ENCODE measurements at places on chromosomes 12 and 14.

DNA sequence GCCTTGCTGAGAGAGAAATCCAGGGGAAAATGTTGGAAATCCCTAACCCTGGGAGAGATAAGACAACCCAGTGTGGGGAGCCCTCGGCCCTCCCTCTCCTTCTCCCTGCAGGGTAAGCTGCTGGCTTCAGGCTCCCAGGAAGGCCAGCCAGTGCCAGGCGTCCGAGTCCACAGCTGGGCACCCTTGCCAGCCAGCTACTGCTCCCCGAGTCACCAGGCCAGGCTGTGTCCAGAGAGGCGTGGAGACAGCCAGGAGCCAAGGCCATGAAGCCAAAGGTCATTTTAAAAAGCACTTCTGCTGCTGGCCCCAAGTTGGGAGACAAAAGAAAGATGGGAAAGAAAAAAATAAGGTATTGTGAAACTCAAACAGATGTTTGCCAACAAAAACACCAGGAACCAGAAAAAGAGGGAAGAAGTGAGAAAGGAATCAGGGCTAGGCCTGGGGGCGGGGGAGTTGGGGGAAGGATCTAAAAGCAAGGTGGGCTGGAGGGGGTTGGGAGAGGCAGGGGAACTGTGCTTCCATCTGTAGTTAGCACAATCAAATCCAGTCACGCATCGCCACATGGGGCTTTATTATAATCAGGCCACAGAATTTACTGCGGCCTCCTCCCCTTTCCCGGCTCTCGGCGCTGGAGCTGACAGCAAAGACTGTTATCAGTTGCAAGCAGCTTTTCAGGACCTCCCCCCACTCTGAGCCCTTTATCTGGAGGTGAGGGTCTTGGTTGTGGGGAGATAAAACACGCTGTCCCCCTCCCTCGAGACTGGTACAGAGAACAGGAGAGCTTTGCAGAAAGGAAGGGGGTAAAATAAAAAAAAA is 33.5 kb downstream of the RBM19 start:
- no peak for DNase-seq

DNA sequence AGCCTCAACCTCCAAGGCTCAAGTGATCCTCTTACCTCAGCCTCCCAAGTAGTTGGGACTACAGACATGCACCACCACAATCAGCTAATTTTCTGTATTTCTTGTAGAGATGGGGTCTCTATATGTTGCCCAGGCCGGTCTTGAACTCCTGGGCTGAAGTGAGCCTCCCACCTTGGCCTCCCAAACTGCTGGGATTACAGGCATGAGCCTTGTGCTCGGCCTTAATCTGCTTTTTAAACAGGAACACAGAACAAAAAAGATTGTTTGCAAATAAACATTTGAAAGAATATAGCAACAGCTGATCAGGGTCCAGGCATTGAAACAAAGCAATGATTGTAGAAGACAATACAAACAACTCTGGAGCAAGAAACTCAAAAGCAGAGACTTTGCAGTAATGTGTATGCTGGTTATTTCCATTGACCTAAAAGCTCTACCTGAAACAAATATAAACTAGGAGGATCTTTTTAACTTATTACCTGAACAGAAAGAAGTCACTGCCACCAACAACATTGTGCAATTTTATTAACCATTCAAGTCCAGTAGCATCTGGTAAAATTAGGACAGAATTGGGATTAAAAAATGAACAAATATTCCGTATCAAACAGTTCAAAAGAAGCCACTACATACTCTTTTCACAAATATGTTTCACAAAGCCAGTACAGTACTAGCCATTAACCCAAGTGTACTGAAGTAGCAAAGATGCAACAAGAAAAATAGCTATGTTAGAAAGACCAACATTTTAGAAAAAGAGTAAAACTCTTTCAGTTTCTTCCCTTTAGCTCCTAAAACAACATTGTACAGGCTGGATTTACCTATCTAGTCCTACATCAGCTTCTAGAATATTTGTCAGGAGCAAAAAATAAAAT is 14.2 kb downstream of the AMN1 start:
- DNase-seq: no peak

DNA sequence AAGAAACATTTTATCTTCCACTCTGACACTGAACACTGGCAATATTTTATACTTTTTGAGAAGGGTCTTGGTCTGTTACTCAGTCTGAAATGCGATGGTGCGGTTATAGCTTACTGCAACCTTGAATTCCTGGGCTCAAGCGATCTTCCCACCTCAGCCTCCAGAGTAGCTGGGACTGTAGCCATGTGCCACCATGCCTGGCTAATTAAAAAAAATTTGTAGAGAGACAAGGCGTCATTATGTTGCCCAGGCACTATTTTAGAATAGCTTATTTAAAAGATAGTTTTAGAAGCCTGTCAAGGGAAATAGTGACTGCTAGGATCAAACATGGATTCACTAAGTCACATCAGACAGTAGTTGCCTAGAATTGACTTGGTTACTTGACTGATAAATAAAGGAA is 5.9 kb downstream of the ERC1 start:
- no peak for DNase-seq

GRCh38 chr14:24071144-24071697 is at the start of gene CPNE6:
CPNE6 (plus strand) TSS chr14:24071562; CDS start chr14:24072937, 1,375 bp downstream.
- DNase-seq: peak; percentile 37

DNA sequence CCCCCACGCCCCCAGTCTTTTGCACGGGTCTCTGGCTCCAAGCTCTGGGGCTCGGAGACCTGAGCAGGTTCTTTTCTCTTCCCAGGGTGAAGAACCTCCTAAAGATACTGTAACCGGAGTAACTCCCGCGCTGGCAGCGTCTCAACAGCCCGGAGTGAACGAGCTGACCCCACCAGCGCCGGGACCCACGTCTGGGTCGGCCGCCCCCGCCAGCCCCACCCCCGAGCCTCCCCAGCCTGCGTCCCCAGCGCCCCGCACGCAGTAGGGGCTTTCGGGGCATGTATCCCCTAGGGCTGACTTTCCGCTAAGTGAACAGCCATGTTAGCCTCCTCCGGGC is 858 bp downstream of the SLC35F4 start:
- no peak for DNase-seq

GRCh38 chr12:22812531-22812930 is 187.6 kb downstream of the ETNK1 start:
- DNase-seq: no peak

DNA sequence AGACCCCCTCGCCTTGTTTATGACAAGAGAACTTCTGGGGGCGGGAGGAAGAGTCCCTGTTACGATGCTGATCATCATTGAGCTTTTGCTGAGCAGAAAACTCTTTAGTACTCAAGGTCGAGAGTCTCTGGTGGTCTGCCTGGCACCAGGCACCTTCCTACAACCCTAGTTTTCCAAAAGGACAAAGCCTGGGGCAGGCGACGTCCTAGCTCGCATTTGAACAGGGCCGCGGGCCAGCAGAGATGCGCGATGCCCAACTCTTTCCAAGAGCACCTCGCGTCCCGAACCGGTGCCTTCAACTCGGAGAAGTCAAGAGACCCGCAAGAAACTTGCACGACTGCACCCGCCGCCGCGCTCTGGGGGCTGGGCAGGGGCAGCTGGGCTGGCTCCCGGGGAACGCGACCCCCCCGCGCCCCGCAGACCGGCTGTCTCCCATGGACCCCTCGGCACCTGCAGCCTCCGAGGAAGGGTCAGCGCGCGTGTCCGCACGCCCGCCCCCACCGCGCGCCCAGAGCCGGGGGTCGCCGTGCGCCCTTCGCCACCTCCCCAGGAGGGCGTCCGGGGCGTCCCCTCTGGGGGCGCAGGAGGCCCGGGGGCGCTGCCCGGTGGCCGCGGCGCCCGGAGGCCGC is 377 bp upstream of the BCL7A start:
- DNase-seq: peak; percentile 80

GRCh38 chr12:54306925-54307741 is 6.3 kb upstream of the NFE2 start:
- DNase-seq: peak; percentile 87

- DNase-seq: peak; percentile 68
Observed at GRCh38 chr14:79279645-79280597, 931.4 kb downstream of the DIO2 start.

- no peak for DNase-seq
Observed at GRCh38 chr12:83827860-83828259, 1084.7 kb downstream of the SLC6A15 start.

DNA sequence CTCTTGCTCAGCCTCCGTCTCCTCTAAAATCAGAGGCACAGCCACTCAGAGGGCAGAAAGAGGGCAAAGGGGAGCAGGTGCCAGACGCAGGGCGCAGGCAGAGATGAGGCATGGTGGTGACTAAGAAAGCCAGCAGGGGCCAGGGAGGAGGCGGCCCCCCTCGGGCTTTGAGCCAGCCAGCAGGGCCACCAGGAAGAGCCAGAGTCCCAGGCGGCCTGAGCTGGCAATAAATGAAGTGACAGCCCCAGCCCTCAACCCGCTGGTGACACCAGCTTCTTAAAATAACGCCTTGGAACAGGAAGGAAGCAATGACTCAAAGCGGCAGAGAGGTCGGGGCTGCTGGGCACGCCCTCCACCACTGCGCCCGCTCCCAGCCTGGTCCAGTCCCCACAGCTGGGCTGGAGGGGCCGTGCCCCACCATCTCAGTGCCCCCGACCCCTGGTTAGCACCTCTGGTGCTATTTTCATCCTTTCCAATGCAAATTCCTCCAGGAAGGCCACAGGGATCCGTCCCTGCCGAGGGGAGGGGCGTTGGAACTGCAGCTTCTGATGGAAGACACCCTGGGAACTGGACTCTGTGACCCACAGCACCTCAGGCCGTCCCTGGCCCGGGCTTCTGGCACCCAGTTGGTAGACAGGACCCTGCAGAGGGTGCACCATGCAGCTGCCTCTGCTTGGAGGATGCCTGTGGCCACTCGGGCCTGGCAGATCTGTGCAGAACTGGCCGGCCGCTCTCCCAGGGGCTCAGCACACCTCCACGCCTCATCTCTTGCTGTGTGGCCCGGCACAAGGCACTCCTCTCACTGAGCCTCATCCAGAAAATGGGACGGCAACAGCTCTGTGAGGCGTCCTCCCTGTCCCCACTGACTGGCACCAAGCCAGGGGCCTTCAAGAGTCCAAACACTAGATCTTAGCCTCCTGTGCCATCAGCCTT is 113.7 kb downstream of the NCOR2 start:
- peak; percentile 96 for DNase-seq

Data from aorta (tissue), 5 donors.